ENCODE measurements at places on chromosomes 6 and 20. TPM values are rescaled to one million over a fixed set of nuclear protein-coding genes. Genes with fewer than 3 reads are reported as not detected.

INSM1 gene
- not detected for total RNA-seq

TINAG gene
- not detected for total RNA-seq

AP5S1 gene
- total RNA-seq: 19.2 TPM

TULP1 gene
- total RNA-seq: not detected

WFDC10A gene
- not detected for total RNA-seq

TCF15 gene
- 1.9 TPM for total RNA-seq

DNA sequence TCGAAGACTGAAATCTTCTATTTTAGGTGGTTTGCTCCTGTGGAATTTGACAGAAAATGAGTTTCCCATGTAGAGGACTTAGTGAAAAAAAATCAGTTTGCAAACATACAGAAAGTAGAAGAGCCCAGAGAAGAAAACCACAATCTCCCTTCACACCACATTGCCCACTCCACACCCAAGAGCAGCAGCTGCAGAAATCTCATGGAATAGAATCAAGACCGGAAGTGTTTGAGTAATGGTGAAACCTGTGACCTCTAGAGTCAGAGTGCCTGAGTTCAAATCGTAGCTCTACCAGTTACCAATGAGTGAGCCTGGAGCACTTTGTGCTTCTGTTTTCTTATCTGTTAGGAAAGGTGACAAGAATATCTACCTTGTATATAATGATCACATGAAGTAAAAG lies 4.6 kb downstream of the SIRPG start:
- no peak for DNase-seq

DNA sequence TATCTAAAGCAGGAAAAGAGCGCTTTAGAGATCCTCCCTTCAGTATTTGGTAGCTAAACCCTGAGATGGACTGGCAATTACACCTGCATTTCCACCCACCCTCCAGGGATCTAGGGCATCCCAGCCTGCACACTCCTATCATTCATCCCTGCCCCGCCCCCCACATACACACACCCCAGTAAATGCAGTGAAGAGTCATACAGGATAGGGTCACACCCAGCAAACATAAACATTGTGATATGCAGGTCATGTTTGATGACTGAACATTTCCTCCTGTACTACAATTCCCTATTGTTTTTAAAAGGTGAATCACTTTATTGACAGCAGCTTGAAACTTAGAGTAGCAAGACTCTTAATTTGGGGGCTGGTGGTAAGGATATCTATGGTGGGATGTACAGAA lies 112.9 kb downstream of the FOXO3 start:
- DNase-seq: no peak

GRCh38 chr6:86331265-86331840 lies 606.0 kb upstream of the HTR1E start:
- no peak for DNase-seq

- DNase-seq: no peak
Measured at GRCh38 chr6:47434372-47435253, 43.0 kb upstream of the CD2AP start.

- DNase-seq: no peak
Measured at GRCh38 chr6:137352859-137353258, 133.7 kb upstream of the IFNGR1 start.

- no peak for DNase-seq
Measured at GRCh38 chr20:1184638-1185315, at the start of gene TMEM74B. Gene TMEM74B (minus strand): TSS chr20:1184981. CDS start chr20:1183801, 1,180 bp downstream.

- DNase-seq: no peak
Measured at GRCh38 chr6:28142446-28142845, 763 bp downstream of the ZKSCAN8 start.

DNA sequence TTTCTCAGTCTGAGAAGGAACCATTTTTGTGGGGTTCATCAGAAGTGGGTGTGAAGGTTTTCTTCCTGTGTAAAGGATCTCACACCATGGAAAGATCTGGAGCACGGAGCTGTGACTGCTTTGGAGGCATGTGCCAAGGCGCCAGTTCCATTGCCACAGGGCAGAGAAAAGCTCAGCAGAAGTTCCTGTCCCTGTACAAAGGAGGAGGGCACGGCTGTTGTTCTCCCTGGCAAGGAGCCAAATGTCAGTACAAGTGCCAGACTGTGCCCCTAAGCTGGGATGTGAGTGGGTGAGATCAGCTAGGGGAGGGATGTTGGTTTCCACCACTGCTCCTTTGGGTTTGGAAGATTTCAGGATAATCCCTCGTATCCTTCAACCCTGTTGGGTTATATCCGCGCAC lies 117.3 kb downstream of the CRYBG1 start:
- no peak for DNase-seq

DNA sequence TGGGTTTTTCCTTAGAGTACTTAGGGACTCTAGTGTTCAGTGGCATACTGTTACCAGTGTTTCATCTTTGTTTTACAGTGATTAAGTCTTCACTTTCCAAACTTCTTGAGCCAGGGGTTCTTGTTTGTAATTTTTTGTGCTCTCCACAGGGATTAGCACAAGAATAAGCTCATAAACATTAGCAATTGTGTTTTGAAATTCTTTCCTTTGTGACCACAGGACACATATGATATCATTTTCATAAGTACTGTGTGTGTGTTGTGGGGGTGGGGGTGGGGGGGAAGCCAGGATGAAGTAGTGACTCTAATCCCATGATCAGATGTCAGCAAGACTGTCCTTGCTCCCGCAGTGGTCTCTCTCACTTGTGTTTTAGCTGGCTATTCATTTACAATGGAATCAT lies 101.5 kb upstream of the SCP2D1 start:
- no peak for DNase-seq

GRCh38 chr6:109227646-109228045 lies 132.3 kb downstream of the CEP57L1 start:
- no peak for DNase-seq

DNA sequence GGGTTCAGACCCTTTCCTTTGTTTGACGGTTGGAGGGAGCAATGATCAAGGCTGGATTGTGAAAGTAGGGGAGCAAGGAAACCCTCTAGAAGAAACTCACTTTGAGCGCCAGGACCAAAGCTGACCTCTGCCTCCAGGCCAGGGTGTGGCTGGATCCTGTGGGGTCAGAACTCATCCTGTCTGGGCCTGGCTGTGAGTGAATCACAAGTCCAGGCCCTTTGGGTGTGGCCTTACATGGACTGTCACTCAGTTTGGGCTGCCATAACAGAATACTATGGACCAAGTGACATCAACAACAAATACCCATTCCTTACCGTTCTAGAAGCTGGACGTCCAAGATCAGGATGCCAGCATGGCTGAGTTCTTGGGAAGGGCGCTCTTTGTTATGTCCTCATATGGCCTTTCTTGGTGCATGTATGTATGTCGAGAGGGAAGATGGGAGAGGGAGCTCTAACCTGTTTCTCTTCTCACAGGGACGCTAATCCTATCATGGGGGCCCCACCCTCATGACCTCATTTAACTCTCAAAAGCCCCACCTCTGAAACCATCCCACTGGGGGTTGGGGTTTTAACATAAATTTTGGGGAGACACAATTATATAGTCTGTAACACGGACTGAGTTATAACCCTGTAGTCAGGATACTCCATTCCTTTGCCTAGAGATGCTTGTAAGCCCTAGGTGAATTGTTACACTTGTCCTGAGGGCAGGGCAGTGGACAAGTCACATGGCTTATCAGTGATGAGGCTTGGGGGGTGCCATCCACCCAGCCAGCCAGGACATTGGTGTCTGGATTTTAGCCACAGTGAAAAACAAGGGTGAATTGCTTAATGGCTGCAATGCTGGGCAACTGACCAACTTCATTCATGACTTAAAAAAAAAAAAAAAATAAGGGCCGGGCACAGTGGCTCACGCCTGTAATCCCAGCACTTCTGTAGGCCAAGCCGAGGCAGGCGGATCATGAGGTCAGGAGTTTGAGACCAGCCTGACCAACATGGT lies 80.0 kb downstream of the TRMT11 start:
- DNase-seq: no peak

GRCh38 chr6:148747471-148748165 lies 788 bp downstream of the UST start:
- DNase-seq: no peak

DNA sequence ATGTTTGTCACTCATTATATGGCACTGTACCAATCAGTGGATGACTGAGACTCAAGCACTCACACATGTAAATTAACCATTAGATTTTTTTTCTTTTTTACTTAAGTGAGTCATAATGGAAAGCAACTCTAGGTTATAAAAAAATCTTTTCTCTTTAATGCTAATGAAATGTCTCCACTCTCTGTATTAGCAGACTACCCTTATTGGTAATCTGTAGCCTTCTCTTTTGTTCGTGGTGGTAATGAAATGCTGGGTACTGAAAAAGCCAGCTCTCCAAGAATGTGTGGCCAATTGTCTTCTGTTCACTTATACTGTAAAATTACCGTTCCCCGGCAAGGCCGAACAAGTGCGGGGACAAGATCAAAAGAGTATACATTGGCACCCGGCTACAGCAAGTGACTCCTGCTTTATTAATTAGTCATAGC lies 69.0 kb downstream of the AFG1L start:
- no peak for DNase-seq

- no peak for DNase-seq
Measured at GRCh38 chr6:125095580-125096301, 57.8 kb upstream of the TPD52L1 start.

- no peak for DNase-seq
Measured at GRCh38 chr6:159082039-159082815, 37.4 kb upstream of the TAGAP start.

DNA sequence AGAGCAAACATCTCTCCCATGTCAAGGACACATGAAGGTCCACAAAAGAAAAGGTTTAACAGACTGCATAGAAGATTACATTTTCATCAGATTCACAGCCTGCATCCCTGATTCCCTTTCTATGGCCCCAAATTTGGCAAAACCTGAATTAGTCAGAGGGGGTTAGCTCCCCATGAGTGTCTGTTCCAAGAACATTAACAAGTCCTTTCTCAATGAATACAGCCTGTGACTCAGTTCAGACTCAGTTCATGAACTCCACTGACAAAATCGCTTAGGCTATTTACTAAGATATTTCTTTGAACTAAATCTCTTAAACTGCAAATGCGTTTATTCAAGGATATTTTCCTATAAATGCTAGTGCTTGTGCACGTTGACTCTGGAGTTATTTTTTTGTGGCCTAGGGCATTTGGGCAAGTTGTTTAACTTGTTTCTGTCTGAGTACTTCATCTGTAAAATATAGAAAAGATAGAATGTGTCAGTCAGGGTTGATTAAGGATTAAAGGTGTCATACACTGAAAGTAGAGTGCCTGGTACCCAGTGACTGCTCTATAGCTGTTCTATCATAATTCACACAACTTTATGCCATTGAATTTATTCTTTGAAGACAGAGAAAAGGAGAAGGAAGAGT lies 422.6 kb downstream of the HTR1B start:
- DNase-seq: no peak

DNA sequence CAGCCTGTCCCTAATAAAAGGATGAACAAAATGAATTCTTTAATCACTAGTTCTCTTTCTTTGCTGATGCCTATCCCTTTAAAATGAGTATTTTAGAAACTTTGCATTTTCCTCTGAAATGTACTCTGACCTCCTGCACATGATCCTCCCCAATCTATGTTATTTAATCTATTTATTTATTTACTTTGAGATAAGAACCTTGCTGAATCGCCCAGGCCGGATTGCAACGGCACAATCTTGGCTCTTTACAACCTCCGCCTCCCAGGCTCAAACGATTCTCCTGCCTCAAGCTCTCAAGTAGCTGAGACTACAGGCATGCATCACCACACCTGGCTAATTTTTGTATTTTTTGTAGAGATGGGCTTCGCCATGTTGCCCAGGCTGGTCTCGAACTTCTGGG lies 27.9 kb downstream of the ADTRP start:
- DNase-seq: no peak

- peak; percentile 86 for DNase-seq
Measured at GRCh38 chr6:142944124-142945048, 590 bp downstream of the HIVEP2 start.

DNA sequence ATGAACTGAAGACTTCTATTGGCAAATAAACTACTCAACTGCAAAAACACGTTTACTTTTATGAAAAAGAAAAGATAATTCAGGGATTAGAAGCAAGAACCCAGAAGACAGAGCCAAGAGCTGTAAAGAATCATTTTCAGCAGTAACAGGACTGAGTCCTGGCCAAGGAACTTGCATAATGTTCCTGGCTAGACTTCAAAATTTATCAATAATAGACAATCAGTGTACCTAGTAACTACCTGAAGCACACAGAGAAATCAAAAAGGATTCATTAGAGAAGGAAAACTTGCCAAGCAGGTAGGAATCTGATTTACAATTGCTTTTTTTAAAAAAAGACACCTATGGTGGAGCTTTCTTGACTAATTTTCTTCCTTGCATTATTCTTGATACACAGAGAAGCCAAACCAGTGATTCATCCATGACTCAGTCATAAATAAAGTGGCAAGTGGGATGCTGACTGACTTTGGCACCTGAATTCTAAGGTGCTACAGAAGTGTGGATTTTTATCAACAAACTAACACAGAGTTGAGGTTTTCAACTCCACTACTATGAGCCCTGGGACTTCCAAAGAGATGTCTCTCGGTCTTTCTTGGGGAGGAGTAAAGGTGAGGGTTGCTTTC lies 281.3 kb downstream of the BMP7 start:
- DNase-seq: no peak

DNA sequence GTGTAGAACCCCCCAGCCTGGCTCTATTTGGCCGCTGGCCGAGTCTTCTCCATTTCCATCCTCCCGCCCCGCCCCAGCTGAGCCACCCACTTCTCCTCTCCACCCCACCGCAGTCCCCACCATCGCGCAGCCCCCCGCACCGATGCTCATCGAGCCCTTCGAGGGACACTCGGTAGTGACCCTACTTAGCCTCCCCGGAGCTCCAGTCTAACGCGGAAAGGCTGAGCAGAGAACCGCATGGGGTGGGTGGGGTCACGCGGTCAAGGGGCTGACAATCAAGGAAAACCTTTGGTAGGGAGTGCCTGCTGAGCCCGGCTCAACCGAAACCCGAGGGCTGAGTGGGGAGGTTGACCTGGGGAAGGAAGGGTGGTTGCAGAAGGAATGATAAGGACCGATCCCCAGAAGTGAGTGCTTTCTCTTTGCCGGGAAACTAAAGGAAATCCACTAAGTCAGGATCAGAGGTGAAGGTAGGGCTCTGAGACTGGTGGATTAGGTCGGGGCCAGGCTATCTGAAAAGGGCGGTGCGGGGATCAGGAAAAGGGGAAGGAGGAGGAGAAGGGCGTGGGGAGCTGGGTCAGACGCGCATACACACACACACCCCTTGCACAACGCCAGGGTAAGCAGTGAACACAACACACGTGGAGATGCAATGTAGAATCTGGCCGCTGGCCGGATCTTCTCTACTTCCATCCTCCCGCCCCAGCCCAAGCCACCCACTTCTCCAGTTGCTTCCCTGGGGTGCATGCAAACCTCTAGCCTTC lies 49.8 kb downstream of the CPXM1 start:
- DNase-seq: no peak

GRCh38 chr20:21232546-21233280 lies 70.4 kb upstream of the XRN2 start:
- DNase-seq: no peak

GRCh38 chr6:53939830-53940229 lies 145.0 kb downstream of the LRRC1 start:
- DNase-seq: no peak

DNA sequence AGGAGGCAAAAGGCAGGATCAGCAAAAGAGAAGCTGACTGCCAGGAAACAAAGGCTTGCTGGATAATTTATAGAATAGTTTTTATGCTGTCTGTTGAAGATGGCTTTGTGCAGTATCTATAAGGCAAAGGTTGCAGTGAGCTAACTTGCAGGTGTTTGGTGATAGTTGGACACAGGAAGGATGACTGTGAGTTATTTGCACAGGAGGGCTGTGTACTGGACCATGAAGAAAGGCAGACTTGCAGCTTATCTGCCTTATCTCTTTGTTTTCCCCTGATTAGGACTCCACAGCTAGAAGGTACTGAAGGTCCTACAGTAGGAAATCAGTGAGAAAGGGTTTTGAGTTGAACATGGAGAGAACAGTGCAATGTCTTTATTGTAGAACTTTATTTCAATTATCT lies 2.1 kb downstream of the BTN1A1 start:
- no peak for DNase-seq

All from omental fat pad (tissue), 4 donors.